ENCODE measurements at places on chromosomes 3 and 15.

DNA sequence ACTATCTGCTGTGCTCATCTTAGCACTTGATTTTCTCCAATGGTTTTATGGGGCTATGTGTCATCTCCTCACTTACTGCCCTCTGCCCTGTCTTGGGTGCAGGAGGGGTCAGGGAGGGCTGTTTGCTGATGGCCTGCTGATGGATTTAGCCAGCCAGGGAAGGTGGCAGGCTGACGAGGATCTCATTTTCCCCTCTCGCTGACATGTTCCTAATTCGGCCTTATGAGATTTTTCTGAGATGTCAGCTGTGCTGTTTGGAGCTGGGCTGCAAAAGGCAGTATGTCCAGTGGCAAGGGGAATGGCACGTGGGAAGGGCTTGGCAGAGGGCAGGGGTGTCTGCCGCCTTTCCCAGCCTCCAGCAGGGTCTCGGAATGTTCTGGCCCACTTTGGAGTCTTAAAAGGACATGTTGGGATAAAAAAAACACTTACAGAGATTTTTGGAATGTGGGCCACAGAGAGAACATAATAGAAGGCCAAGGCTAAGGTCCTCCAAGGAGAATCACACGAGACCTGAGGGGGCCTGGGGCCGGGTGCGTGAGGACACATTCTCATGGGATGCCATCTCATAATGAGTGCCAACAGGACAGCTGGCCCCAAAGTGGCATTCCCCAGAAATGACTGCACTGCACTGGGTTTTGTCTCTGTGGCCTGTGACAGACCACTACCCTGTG is 303.8 kb downstream of the TLE3 start:
- no peak for DNase-seq

GRCh38 chr15:50627351-50628055 is 59.1 kb downstream of the TRPM7 start:
- DNase-seq: peak; percentile 7

GRCh38 chr3:89625945-89626344 is 518.5 kb downstream of the EPHA3 start:
- DNase-seq: no peak

DNA sequence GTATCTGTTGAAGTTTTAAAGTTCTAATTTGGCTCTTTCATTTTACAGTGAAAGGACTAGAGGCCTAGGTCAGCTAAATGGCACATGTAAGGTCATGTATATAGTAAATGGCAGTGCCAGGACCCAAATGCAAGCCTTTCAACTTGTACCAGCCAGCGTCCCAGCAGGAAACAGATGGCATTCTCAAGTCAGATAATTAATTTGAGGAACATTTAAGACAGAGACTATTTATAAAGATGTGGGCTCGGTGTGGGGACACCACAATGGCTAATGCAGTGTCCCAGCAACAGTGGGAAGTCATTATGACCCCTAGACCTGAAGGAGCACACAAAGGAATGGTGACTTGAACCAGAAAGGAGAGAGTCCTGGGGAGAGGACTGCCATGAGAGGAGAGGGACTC is 6.1 kb downstream of the MINDY4B start:
- DNase-seq: no peak

Measured in GM04504 (cell line).